ENCODE measurements at places on chromosomes 6 and 20. TPM values are rescaled to one million over a fixed set of nuclear protein-coding genes. Genes with fewer than 3 reads are reported as not detected.

Gene TBCC
- 48.5 TPM for total RNA-seq

Gene DHX35
- 16.3 TPM for total RNA-seq

Gene TMEM14B
- total RNA-seq, result 198 TPM

Gene RBM24
- 5.3 TPM for total RNA-seq

Gene C2
- 2.5 TPM for total RNA-seq

Gene TRIM10
- not detected for total RNA-seq

Gene ZBTB9
- 4.4 TPM for total RNA-seq

Gene PPP1R3D
- total RNA-seq, result 10.4 TPM

Gene NRSN1
- not detected for total RNA-seq

Gene IYD
- 664 TPM for total RNA-seq

Gene CD109
- 6.2 TPM for total RNA-seq

Gene DEFB113
- not detected for total RNA-seq

Gene CST5
- not detected for total RNA-seq

Gene C6orf58
- not detected for total RNA-seq

Gene RIPPLY2
- not detected for total RNA-seq

Gene MAP7
- 46.0 TPM for total RNA-seq

Gene PGBD1
- total RNA-seq, result 1.4 TPM

Gene SIRPA
- total RNA-seq, result 35.1 TPM

Gene FUT9
- not detected for total RNA-seq

Gene TRIM40
- not detected for total RNA-seq

Gene PRDM13
- not detected for total RNA-seq

Gene PLCB4
- 70.2 TPM for total RNA-seq

Gene SLC22A16
- not detected for total RNA-seq

All from thyroid gland (tissue), 4 donors.